Fibroblast of the aortic adventitia (primary cell): ENCODE measurements at places on chromosomes 6 and 20. TPM values are rescaled to one million over a fixed set of nuclear protein-coding genes. Genes with fewer than 3 reads are reported as not detected.
A peak's percentile ranks its signal among the peaks of the same experiment; 100 is the strongest.

- DNase-seq = no peak
Observed at GRCh38 chr6:14817074-14817473, 428.8 kb upstream of the JARID2 start.

GRCh38 chr6:154012852-154013251, 26.2 kb upstream of the OPRM1 start:
- DNase-seq = no peak

- no peak for DNase-seq
Observed at GRCh38 chr6:5084360-5084780, 771 bp upstream of the PPP1R3G start.

DNA sequence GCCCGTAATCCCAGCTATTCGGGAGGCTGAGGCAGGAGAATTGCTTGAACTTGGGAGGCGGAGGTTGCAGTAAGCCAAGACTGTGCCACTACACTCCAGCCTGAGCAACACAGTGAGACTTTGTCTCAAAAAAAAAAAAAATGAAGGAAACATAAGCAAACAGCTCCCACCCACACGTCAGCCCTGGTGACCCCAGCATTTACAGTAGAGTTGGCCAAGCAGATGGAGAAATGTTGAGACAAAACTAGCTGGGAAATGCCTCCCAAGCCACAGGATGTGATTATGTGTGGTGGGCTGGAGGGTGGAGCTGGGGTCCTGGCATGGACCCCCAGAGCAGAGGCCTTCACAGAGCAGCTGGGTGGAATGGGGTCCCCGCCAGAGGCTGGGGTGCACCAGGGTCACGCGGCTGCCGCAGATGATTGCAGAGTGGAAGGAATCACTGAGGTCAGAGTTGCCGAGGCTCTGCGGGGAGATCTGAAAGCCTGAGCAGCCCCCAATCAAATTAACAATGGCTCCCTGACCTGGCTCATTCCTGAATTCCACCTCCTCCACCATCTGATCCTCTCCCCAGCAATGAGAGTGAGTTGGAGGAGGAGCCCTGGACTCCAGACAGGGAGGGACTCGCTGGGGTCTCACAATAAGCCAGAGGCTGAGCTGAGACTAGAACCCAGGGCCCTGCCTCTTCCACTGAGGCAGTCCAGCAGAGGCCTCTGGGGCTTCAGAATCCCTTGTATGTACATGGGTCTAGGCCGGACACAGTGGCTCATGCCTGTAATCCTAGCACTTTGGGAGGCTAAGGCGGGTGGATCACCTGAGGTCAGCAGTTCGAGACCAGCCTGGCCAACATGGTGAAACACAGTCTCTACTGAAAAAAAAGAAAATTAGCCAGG, 34.7 kb upstream of the TGM2 start:
- no peak for DNase-seq

- no peak for DNase-seq
Observed at GRCh38 chr6:128076843-128077242, 176.0 kb upstream of the THEMIS start.

- DNase-seq = peak; percentile 9
Observed at GRCh38 chr6:152004036-152004566, 196.6 kb downstream of the ESR1 start.

DNA sequence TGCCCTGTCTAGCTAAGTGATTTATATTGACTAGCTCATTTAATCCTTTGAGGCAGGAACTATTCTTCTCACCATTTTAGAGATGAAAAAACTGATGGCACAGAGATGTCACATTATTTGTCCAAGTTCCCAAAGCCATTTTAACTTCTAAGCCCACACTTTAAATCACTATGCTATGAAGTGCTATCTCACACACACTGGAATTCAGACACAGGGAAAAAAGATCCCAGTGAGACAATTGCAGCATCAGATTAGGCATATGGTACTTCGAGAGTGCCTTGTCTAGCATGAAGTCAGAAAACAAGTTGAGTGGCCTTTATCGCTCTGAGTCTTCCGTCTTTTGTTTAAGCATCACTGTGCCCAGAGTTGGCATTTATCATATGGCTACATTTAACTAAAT, 54.1 kb upstream of the PDE7B start:
- DNase-seq = no peak

The FAM110A gene
- 5.4 and 5.5 TPM in 2 replicates for total RNA-seq

The STK35 gene
- 13.2 and 17.7 TPM in 2 replicates for total RNA-seq
